ENCODE measurements at places on chromosomes 12 and 14. TPM values are rescaled to one million over a fixed set of nuclear protein-coding genes. Genes with fewer than 3 reads are reported as not detected.

DNA sequence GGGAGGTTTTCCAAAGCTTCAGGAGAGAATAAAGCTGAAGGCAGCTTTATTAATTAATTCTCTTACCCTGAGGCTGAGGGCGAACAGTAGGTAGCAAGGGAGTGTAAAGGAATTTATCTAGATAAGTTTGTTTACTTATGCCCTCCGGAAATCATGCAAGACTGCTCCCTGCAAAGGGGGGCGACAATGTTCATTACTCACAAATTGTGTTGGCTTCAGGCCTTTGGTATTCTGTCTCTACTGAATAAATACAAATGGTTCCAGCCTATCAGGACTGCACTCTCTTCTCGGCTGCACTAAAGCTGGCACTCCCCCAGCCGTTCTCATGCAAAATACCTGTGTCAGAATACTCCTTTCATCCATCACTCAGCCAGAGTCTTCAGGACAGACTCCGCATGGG, 120.8 kb downstream of the PPHLN1 start:
- no peaks in the 10 kb centered on the region for H3K36me3 ChIP-seq
- no peaks in the 10 kb centered on the region for H3K27me3 ChIP-seq
- H3K27ac ChIP-seq, result no peak overlapping the region

DNA sequence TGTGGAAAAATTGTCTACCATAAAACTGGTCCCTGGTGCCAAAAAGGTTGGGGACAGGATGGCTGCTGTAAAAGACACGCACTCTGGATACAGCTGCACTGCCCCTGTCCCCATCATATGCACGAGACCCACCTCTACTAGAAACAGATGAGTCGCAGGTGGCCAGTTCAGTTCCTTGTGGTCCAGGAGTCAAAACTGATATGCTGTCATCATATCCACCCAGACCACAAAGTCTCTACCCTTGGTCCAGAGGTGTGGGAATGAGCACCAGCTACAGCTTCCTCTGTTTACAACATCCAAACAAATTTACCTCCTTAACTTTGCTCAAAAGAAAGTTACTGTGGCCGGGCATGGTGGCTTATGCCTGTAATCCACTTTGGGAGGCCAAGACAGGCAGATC, 43.8 kb upstream of the DACT1 start:
- H3K36me3 ChIP-seq, result no peaks in the 10 kb centered on the region
- H3K4me3 ChIP-seq, result no peak overlapping the region
- H3K27ac ChIP-seq, result no peak overlapping the region

- H3K27ac ChIP-seq, result no peak overlapping the region
- H3K4me1 ChIP-seq, result no peaks in the 10 kb centered on the region
- no peak for DNase-seq
These were observed 27.5 kb upstream of the JPH4 start for GRCh38 chr14:23605931-23606585.

ARHGAP9 gene
- total RNA-seq, result 13.8 TPM

Data from heart left ventricle (tissue), 16 donors.